NCI-H1436 treated with DMSO at 0.1 percent for 48 hours (cell line): ENCODE measurements at places on chromosomes 3 and 15.

DNA sequence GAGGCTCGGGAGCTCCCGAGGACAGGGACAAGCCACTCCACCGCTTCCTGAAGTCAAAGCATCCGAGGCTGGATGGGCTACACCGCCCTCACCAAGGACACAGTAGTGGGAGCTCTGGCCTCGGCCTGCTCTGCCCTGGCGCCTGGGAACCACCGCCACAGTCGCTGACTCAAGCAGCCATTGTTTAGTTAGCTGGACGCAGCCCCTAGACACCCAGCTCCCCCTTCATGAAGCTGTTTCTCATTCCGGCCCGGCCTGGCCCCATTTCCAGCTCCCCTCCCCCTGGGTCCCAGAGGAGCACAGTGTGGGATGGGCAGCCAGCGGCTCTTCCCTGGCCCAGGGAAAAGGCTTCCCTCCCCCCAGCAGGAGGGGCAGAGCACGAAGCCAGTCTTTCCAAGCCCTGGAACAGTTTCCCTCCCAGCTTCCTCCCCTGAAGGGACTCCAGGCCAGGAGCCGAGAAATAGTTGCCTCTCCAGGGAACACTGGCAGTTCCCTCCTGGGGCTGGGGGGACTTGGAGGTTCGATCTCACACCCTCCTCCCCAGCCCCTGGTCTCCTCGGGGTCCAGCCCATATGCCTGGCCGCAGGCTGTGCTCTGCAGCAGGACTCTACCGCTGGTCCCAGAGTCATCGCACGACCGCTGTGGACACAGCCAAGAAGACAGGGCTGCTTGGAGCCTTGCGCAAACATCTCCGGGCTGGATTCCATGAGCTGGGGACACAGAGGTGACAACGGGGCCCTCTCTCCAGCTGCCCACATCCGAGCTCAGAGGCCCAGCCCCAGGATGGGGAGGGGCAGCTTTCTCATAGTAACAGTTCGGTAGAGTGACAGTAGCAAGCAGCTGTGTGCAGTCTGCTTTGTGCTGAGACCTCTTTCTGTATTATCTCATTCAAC lies 10.0 kb downstream of the PLXND1 start:
- DNase-seq, result no peak

- DNase-seq, result no peak
Measured at GRCh38 chr3:16448639-16449070, 64.8 kb downstream of the RFTN1 start.

GRCh38 chr3:184591789-184592188 lies 30.2 kb downstream of the EPHB3 start:
- no peak for DNase-seq

GRCh38 chr3:166860217-166860616 lies 519.9 kb downstream of the ZBBX start:
- no peak for DNase-seq

DNA sequence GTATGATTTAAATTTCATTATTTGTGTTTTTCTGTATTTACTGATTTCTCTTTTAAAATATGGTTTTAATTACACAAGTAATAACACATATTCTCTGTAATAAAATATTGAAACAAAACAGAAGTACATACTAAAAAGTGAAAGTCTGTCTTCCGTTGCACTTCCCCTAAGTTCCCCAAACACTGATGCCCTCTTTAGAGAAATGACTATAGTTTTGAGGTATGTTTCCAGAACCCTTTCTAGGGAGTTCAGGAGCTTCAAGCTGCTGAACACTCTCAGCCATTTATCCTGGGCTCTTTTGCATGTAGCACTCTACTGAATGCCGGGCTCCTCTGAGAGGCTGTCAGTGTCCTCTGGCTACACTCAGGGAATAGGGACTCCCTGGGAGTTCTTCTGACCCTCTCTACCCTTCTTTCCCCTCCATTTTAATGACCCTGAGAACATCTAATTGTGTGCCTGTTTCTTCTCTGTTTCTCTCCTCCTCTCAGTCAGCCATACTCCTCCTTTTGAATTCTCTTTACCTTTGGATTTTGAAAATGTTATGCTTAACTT lies 60.4 kb upstream of the KCNAB1 start:
- no peak for DNase-seq

DNA sequence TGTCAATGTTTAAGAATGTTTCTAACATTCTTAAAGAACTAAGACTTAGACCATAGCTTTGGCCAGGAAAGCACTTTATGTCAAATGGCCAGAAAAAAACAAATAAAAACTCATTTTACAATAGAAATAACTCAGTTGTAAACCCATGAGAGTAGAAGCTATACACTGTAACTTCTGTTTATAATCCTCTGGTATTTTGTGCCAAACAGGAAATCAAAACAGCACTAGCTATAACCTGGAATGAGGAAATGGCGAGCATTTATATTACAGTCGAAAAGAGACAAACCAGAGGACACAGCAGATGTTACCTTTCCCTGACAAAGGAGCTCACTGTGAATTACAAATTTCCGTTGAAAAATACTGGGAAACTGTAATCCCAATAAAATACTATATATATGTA lies 10.3 kb downstream of the GK5 start:
- DNase-seq, result no peak

GRCh38 chr15:82568986-82569385 lies 28.7 kb upstream of the RPS17 start:
- no peak for DNase-seq

GRCh38 chr3:71142441-71143161 lies 440.9 kb downstream of the FOXP1 start:
- DNase-seq, result no peak

DNA sequence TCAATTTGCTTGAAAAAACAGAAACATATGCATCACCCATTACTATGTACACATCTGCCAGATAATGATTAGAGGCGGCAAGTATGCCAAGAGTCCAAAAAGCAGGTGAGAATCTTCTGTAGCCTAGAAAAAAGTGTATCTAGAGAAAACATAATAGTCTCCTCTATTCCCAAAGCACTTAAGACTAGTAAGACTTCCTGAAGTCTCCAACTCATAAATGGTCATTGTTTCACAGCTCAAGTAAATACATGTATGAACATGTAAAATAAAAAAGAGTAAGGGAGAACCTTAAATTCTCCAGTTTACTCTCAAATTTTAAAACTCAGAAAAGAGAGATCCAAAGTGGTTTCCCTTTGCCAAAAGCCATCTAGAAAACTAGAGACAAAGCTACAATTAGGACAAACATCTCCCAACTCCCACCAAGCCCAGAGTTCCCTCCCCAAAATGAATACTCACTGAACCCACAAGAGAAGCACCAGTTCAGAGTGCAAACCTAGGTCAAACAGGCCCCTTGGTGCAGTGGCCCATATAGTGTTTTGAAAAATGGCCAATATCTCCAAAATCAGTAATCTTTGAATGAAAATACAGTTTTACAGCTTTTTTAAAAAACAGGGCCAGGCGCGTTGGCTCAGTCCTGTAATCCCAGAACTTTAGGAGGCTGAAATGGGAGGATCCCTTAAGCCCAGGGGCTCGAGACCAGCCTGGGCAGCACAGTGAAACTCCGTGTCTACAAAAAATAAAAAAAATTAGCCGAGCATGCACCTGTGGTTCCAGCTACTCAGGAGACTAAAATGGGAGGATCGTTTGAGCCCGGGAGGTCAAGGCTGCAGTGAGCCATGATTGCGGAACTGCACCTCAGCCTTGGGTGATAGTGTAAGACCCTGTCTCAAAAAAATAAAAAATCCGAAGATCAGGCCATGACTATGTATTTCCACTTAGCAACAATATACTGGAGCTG lies 11.0 kb upstream of the MAP4 start:
- no peak for DNase-seq

- DNase-seq, result no peak
Measured at GRCh38 chr15:67101911-67102598, 36.7 kb downstream of the SMAD3 start.

GRCh38 chr3:170419557-170420087 lies 954 bp downstream of the CLDN11 start:
- DNase-seq, result no peak

- DNase-seq, result no peak
Measured at GRCh38 chr3:146747928-146748327, 142.8 kb upstream of the PLSCR5 start.

- DNase-seq, result no peak
Measured at GRCh38 chr15:70245932-70246622, 148.4 kb upstream of the TLE3 start.

- no peak for DNase-seq
Measured at GRCh38 chr15:92332125-92332899, 61.4 kb upstream of the ST8SIA2 start.

- no peak for DNase-seq
Measured at GRCh38 chr3:156818273-156818651, 7.9 kb upstream of the LEKR1 start.

GRCh38 chr3:10508619-10509260 lies 3.4 kb upstream of the ATP2B2 start:
- DNase-seq, result no peak

GRCh38 chr15:68730471-68730919 lies 90.2 kb downstream of the ANP32A start:
- no peak for DNase-seq

DNA sequence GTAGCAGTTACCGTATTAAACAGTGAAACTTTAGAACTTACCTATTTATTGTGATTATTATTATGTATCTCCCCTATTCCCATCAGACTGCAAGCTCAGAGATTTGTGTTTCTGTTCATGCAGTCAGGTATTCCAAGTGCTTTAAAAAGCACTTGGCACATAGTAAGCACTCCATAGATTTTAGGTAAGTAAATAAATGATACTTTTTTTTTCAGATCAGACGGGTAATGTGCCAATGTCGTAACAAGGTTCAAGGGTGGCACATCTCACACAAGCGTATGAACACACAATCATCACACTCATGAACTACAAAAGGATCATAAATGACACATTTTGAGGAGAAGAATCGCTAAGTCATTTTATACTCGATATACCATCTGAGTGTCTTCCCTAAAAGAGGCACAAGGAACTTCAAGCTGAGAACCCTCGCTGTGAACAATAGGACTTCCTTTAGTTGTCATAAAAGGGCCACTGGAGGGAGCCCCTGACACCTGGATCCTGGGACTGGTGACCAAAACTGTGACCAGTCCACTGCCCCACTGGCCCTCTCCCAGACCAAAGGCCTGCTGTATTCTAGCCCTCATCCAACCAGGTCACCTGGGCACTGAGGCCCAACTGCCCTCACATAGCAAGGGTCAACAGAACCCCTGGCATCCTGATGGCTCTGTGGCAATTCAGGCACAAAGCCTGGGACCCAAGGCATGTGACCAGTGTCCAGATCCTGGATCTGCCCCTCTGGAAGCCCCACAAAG lies 32.1 kb downstream of the KIF9 start:
- DNase-seq, result no peak

DNA sequence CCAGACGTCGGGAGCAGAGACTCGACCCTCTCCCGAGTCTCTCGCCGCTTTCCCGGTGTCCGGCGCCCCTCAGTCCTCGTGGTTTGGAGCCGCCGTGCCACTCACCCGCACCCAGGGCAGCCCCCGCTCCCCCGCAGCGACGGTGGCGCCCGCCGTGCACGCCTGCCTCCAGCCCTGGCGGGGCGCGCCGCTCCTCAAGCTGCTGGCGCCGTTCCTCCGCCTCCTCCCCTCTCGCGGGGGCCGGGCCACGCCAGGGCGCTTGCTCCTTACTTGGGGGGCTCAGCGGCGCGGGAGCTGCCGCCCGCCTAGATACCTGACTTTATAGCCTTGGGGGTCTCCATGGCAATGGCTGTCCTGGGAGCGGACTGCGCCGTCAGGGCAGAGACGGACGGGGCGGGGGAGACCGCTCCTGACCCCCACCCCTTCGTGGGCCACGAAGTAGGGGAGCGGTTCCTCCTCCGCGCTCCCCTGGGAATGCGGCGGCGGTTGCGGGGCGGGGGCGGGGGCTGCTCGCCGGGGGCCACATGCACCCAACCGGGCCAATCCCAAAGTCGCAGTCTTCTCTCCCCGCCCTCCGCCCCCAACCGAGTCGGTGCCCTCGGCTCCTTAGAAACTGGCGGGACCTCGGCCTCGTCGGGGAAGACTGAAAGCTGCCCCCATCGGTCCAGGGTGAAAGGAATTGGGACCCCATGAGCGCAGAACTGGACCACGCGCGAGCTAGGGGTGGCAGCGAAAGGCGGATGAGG lies at the start of gene ANKRD63:
TSS of gene ANKRD63 (minus strand) at position 196 of the 746 bp plus-strand sequence. CDS start 478 bp downstream, outside the sequence.
- DNase-seq, result no peak

- no peak for DNase-seq
Measured at GRCh38 chr15:62406305-62406891, 241.3 kb upstream of the C2CD4B start.

GRCh38 chr3:176296066-176296597 lies 901.1 kb downstream of the TBL1XR1 start:
- DNase-seq, result no peak

DNA sequence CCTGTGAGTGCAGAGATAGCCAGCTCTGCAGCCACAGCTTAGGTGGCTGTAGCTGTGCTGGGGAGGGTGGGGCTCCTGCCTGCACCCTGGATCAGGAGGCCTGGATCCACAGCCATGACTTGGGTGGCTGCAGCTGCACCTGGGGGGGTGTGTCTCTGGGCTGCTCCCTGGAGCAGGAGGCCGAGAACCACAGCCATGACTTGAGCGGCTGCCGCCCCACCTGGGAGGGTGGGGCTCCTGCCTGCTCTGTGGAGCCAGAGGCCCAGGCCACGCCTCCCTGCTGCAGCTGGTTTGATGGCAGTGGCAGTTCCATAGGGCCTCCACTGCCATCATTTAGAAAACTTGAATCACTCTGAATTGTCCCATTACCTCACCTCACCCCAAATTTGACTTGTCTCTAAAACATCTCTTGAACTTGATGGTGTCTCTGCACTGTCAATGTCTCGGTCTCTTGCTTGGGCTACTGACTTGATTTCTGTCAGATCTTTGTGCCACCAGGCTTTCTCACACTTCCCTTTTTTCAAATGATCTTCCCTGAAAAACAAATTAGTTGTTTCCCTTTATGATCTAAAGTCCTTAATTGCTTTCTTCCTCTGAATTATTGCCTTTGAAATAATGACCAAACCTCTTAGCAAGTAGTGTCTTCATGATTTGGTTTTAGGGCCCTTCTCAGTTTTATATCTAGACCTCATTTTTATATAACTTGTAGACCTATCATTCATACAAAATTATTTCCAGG lies 313.2 kb upstream of the MME start:
- DNase-seq, result no peak

DNA sequence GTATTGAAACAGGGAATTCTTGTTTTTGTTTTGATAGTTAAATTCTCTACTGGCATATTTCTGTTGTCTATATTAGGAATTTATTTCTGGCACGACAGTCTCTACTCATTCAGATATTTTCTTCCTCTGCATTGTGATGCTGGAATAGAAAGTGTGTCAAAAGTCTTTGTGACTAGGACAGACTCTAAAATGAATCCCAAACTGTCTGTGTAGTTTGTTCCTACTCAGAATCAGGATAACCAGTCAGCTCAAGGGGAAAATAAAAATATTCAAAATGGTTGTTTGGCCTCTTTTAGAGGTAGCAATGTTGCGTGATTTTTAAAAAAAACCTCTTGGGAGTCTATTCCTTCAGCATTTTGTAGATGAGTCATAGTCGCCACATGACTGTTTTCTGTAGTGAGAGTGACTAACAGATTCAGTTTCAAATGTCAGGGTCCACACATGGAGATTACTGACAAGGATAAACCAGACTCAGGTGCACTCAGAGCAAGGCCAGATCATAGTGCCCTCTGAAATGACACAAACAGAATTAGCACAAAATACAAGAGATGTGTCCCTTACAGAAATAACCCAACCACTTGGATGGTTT lies 13.1 kb downstream of the SLC7A14 start:
- DNase-seq, result no peak

GRCh38 chr3:27971600-27971999 lies 249.5 kb upstream of the EOMES start:
- no peak for DNase-seq
